Activated CD4-positive, alpha-beta T cell treated with anti-CD3 and anti-CD28 coated beads, Interleukin-10, Interleukin-2, amounts not matched to agents 100 ng/mL and 50 ng/mL, durations not matched to agents 16 hours and 8 hours (primary cell): ENCODE measurements at places on chromosomes 2 and 18.
A peak's percentile ranks its signal among the peaks of the same experiment; 100 is the strongest.

GRCh38 chr2:124967325-124967724 is 942.2 kb downstream of the CNTNAP5 start:
- DNase-seq, result no peak

DNA sequence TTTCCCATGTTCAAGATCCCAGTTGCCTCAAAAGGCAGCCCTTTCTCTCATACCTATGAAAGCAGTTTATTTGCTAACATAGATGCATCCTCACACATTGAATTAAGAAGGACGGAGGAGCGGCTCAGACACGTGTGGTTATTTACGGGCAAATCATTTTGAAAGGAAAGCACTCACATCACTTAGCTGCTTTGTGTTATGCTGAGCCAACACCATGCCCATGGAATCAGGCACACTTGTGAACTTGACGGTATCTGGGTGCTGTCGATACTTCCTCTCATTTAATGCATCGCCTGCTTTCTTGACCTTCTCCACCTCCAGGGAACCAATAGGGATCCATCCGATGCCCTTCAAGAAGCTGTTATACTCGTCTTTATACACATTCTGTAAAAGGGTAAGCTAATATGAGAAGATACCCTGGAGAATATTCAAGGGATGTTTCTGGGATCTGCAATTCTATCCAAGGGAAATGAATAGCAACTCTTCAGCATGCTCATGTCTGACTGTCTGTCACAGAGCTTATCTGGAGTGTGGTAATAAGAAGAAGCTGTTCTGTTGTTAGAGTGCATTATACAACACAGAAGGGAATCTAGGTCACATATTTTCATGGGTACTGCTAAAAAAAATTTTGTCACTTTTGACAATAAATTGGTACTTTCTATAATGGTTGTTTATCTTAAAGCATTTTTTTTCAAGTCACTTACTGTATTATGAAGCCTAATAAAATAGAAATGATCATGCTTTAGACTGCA is 63.3 kb downstream of the NEB start:
- DNase-seq, result no peak

- DNase-seq, result no peak
Measured at GRCh38 chr2:23464156-23464555, 79.2 kb downstream of the KLHL29 start.

DNA sequence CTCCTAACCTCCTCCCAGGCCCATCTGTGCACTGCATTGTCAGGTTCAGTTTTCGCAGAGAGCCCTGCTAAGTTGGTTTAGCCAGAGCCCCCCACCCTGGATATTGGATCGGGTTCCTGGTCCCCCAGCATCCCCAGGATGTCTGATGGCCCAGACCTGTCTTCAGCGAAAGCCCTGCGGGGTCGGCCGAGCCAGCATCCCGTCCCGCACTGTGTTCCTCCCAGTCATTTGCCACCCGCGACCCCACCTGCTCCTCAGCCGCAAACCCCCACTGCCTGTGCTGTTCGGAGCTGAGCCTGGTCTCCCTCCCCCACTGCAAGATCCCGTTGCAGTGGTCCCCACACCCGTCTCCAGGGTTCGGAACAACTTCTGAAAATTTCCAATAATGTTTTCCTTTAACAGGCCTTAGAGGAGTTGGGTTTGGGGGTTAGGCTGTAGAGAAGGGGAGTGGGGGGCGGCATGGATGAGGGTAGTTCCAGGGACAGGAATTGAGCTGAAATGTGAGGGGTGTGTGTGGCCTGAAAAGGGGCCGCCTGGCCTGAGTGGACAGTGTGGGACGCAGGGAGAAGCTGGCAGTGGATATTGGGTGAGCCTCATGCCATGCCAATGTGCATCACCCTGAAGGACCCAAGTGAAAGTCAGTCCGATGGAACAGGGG is 1.6 kb upstream of the COPS9 start:
- no peak for DNase-seq

DNA sequence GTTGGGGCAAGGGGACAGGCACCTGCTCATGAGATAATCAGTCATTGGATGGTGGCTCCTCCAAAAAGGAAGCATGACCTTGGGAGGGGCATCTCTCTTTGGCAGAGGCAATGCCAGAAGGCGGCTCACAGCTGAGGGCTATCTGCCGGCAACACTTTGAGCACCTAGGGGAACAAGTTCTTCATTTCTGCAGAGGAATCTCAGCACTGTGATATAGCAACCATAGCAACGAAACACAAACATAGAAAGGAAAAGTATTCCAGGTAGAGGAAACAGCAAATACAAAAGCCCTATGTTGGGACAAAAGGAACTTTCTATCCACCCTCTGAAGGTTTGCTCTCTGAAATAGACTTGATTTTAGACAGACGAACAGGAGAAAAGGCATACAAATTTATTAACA is 89.1 kb upstream of the NEDD4L start:
- DNase-seq, result no peak

DNA sequence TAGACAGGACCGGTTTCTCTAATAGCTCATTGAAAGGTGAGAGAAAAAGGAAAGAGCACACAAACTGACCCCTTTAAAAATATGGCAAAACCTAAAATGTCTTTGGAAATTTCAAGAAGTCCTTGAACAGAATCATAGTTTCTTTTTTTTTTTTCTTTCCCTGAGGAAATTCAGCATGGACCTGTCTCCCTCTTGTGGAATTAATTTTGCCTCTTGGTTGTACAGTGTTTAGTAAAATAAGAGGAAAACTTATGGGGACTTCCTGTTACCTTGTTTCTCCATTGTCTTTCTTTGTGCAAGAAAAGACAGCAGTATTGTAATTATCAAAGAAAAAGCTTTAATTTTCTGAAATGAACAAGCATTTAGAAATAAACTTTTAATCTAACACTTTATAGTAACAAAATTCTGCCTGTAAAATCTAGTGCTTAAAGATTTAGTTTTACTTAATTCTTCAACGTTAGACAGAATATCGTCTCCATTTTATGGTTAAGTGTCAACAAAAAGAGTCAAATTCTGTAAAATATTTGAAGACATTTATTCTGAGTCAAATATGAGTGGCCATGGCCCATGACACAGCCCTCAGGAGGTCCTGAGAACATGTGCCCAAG is 176.3 kb upstream of the NABP1 start:
- DNase-seq, result no peak

GRCh38 chr2:61266632-61267505 is 104.9 kb downstream of the C2orf74 start:
- DNase-seq, result no peak

DNA sequence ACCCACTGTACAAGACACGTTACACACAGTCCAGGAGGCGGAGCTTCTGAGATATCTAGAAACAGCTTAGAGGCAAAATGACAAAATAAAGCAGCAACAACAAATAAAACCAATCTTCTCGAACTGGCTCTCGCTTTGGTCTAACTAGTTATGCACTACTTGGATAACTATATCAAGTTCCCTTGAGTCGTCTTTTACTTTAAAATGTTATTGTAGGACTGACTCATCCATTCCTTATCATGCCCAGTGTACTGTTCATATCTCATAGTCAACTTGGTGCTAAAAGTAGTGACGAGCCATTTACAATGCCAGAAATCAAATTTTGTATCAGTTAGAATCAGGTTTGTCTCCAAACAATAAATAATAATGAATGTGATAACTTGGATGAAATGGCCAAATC is 102.5 kb upstream of the SLC35G4 start:
- DNase-seq, result no peak

DNA sequence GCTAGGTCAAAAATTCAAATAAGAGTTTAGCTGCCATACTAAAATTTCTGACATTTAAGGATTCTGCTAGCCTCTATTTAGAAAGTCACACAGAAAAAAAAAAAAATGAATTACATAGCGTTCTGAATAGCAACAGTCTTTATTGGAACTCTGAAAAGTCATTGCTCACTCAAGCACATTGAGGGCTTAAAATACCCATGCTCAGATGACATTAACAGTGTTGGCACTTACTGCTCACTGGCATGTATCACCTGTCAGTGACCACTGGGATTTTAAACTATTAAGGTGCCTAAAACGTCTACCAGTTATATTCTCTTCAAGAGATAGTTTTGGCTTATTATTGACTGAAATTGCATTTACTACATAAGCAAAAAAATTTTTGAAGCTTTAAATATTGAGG is 468.0 kb upstream of the SPHKAP start:
- DNase-seq, result no peak

DNA sequence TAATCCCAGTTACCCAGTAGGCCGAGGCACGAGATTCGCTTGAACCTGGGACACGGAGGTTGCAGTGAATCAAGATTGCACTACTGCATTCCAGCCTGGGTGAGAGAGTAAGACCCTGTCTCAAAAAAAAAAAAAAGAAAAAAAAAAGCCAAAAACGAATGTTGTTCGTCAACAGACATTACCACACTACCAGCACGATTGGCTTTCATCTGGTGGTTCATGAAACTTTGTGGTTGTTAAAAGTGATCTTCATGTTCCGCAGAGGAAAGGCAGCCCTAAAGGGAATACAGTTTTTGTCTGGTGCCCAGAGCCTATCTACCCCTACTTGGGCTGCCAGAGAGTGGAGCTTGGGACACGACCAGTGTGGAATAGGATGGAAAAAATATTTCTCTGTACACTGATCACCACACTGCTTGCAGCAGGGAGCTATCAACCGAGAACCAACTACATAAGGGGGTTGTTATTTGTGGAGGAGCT is 13.6 kb upstream of the CXCR4 start:
- peak; percentile 59 for DNase-seq

- DNase-seq, result peak; percentile 92
Measured at GRCh38 chr18:38940863-38941531, 1375.4 kb upstream of the CELF4 start.

DNA sequence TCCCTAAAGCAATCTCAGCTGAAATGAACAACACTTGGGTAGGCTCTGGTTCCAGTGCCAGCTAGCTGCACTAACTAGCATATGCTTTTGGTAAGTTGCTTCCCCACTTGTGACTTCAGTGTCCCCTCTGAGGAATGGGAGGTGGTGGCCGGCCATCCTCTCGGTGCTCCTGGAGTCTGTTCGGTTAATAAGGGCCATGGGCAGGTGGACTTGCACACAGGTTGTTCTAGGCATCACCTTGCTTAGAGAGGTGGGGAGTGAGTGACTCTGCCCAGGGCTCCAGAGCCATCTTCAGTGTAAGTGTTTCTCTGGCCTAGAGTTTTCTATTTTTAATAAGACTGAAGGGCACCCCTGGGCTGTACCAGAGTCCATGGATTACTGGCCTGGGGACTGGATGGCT is 18.8 kb upstream of the TAF1B start:
- no peak for DNase-seq

DNA sequence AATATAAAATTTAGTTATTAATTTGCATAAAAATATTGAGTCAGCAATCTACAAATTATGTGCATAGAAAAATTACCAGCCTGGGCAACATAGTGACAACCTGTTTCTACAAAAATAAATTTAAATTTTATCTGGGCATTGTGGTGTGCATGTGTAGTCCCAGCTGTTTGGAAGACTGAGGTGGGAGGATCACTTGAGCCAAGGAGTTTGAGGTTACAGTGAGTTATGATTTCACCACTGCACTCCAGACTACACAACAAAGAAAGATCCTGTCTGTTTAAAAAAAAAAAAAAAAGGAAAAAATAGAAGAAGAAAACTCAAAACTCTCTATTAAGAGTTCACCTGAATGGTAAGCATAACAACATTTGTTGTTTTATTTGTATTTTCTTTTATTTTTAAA is 1048.4 kb upstream of the CDH2 start:
- no peak for DNase-seq

DNA sequence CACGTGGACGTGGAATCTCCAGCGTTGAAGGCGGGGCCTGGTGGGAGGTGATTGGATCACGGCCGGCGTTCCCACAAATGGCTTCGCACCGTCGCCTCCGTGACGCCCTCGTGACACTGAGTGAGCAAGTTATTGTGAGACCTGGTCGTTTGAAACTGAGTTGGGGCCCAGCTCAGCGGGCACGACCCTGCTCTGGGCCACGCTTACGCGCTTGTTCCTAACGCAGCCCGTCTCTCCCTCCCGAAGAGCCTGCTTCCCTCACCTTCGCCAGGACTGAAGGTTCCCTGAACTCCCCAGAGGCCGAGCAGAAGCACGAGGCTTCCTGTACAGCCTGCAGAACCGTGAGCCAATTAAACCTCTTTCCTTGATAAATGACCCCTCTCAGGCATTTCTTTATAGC is 121.8 kb downstream of the RTP5 start:
- DNase-seq, result no peak

- DNase-seq, result no peak
Measured at GRCh38 chr2:227507963-227508362, 36.0 kb downstream of the AGFG1 start.

DNA sequence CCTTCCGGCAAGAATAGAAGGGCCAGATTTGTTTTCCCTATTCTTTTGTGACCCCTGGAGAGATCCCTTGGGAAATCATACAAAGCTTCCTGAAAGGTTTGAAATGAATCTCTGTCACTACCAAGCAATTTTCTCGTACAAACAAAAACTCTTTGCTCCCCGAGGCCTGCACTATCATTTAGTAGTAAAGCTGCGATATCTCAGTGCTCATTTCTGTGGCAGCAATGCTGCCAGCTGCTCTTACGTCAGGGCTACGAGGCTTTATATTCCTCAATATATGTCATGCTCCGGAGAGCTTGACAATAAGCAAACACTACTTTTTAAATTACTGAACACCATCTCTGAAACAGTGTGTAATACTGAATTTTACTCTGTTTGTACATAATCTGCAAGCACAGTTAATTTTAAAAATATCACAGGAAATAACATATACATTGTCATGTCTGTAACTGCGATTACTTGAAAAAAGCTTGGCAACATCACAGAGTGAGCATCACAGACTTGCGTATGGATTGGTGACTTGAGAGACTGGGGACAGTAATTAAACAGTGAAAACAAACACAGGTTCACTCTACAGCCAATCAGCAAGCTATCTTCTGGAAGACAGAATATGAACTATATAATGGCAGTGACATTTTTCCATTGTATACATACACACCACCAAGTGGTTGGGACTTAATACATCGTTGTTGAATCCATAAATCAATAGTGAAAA is 403.3 kb upstream of the NETO1 start:
- no peak for DNase-seq

GRCh38 chr2:95539836-95540235 is 52.0 kb upstream of the TRIM43 start:
- DNase-seq, result peak; percentile 74

- no peak for DNase-seq
Measured at GRCh38 chr2:138157372-138157771, 193.1 kb downstream of the HNMT start.

DNA sequence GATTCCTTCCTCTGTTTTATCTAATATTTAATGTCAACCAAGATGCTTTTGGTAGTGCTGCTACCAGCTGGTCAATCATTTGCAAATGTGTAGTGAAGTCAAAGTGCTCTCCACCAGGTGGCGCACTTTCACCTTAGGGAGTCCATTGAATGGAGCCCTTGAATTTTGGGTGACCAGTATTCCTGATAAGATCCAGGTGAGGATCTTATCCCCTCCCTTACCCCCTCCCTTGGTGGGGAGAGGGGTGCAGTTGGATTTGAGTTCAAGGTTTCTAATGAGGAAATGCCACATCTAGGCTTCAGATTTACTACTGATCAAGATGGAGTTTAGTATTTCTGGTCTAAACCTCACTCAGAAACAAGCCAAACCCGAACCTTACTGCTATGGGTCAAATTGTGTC is 12.0 kb upstream of the E2F6 start:
- DNase-seq, result peak; percentile 82
